ENCODE measurements at places on chromosomes 1 and 21.

DNA sequence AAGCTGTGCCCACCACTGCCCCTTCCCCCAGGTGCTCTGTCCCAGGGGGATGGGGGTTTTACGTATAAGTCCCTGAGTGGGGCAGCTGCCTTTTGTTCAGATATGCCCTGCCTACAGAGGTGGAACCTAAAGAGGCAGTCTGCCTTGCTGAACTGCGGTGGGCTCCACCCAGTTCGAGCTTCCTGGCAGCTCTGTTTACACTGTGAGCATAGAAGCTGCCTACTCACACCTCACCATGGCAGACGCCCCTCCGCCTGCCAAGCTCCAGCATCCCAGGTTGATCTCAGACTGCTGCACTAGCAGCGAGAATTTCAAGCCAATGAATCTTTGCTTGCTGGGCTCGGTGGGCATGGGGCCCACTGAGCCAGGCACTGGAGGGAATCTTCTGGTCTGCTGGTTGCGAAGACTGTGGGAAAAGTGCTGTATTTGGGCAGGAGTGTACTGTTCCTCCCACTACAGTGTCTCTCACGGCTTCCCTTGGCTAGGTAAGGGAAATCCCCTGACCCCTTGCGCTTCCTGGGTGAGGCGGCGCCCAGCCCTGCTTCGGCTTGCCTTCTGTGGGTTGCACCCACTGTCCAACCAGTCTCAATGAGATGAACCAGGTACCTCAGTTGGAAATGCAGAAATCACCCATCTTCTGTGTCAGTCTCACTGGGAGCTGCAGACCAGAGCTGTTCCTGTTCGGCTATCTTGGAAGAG, 17.6 kb upstream of the RWDD3 start:
- no peak for DNase-seq

- DNase-seq = peak; percentile 51
Observed at GRCh38 chr1:42852608-42852980, 6.2 kb downstream of the ZNF691 start.

GRCh38 chr1:196302981-196303380, 305.3 kb downstream of the KCNT2 start:
- DNase-seq = no peak

DNA sequence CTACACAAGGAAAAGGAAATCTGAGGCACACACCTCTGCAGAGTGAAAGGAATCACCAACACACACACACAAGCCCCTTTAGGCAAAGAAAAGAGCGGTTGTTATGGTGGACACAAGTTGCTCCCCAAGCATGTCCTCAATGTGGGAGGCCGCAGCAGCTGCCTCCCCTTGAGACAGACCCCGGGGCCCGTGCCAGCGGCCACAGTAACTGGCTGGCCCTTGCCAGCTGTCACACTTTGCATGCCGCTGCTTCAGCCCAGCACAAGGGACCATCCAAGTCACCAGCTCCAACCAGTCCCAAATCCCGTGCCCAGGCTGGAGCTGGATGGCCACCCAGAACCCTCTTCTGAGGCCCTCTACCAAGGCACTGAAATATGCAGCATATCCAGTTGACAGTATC, 2.9 kb upstream of the OLIG1 start:
- DNase-seq = no peak
